ENCODE measurements at places on chromosomes 2 and 18.

DNA sequence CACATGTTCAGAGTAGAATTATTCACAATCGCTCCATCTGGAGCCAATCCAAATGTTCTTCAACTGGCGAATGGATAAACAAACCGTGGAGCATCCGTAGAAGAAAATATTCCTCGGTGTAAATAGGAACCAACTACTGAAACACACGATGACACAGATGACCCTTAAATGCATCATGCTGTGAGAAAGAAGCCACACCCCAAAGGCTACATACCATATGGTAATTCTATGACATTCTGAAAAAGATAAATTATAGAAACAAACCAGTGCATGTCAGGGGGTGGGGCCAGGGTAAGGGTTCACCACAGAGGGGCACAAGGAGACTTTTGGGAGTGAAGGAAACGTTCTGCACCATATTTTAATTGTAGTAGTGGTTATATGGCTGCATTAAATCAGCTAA is 312.2 kb upstream of the SMIM21 start:
- DNase-seq: no peak

GRCh38 chr2:149536649-149537048 is 50.9 kb downstream of the MMADHC start:
- no peak for DNase-seq

DNA sequence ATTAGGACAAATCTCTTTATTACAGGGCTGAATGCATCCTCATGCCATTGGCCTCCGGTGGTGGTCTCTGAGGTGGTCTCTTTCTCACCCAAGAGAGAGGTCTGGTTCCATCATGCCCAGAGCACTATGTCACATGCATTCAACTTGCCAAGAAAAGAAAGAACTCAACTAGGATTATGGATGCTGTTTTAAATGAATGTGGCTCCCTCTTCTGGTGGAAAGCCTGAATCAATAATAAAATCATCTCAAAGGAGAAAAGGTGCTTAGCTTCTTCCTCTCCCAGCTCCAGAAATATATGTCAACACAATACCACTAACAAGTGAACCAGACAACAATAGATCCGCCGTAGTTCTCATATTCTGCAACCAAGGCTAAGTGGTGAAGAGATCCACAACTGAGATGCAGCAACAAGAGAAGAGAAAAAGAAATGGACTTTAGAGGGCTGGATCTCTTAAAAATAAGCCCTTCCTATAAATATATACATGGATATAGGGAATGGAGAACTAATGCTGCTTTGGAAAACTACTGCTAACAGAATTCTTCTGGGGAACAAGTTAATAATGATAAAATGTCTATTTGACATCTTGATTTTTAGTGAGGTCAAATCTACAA is 396.8 kb downstream of the NCKAP5 start:
- DNase-seq: no peak

GRCh38 chr2:196284144-196284844 is 112.9 kb upstream of the STK17B start:
- DNase-seq: no peak

DNA sequence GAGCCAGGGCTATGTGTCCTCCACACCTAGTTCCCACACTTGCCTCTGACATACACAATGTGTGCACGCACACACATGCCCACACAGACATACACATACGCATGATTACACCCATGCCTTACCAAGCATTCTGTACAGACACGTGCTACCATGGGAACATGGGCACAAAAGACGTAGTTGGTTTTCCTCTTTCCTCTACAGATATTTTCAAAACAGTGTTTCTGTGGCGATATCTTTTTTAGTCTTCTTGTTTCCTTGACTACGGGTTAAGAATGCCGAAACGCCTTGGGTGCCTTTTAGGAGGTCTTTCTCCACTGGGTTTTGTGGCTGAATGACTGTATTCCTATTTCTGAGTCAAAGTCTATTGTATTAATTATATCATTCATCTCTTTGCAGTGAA is 75.5 kb upstream of the SPTBN1 start:
- DNase-seq: no peak

DNA sequence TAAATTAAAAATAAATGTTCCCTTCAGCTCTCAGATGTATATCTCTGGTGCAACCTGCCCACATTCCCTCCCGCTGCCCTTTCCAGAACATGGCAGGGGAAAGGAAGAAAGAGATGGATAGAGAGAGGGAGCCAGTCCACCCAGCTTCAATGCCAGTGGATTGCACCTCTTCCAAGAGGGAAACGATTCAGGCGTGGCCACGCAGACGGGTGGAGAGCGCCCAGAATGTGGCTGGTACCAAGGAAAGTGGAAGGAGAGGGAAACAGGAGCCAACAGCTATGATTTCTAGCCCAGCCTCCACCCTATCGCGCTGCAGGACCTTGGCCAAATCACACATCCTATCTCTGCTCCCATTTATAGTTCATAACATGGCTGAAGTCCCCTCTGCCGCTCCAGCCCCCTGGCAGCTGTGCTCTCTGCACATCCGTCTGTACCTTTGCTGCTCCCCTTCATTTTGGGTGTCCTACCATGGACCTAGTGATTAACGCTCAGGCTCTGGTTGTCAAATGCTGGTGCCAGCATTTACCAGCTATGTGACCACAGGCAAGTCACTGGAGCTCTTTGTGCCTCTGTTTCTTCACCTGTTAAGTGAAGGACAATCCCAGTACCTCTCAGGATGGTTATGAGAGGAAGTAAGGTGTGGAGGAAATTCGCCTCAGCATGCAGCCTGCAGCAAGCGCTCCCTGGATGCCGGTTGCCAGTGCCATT is 66.5 kb downstream of the SFXN5 start:
- DNase-seq: no peak
